Right cardiac atrium (tissue), 5 donors: ENCODE measurements at places on chromosomes 4 and X. TPM values are rescaled to one million over a fixed set of nuclear protein-coding genes. Genes with fewer than 3 reads are reported as not detected.

The ATOH1 gene
- 0.09 TPM for total RNA-seq

The IL2RG gene
- total RNA-seq: 0.88 TPM

The SMIM14 gene
- total RNA-seq: 23.1 TPM

The F9 gene
- total RNA-seq: not detected

The RPS3A gene
- total RNA-seq: 1,276 TPM

The MID1 gene
- 39.9 TPM for total RNA-seq

The USO1 gene
- 103 TPM for total RNA-seq

The SLC9A6 gene
- 19.8 TPM for total RNA-seq

The MAGEE1 gene
- 5.0 TPM for total RNA-seq

The ITIH6 gene
- total RNA-seq: not detected

The CYLC1 gene
- not detected for total RNA-seq

The NEIL3 gene
- 0.38 TPM for total RNA-seq

The CC2D2A gene
- total RNA-seq: 8.2 TPM

The TEX13C gene
- not detected for total RNA-seq

The MORF4L2 gene
- total RNA-seq: 269 TPM

The TAF7L gene
- not detected for total RNA-seq

The PAGE1 gene
- total RNA-seq: not detected

The TRIM60 gene
- total RNA-seq: not detected

The MANBA gene
- 31.2 TPM for total RNA-seq

The VEGFC gene
- 7.2 TPM for total RNA-seq

The USP17L11 gene
- not detected for total RNA-seq

The FAM9C gene
- not detected for total RNA-seq

The CAPN6 gene
- total RNA-seq: not detected

The NHS gene
- 1.6 TPM for total RNA-seq

The GLUD2 gene
- total RNA-seq: 1.2 TPM

The ANKRD37 gene
- 14.4 TPM for total RNA-seq

The MAGIX gene
- 14.8 TPM for total RNA-seq

The RTL9 gene
- 0.37 TPM for total RNA-seq

The COL25A1 gene
- 0.71 TPM for total RNA-seq

The PLA2G12A gene
- 57.1 TPM for total RNA-seq

The TCEAL2 gene
- 20.6 TPM for total RNA-seq

The PGK1 gene
- total RNA-seq: 475 TPM

The HSFX1 gene
- total RNA-seq: 3.1 TPM

The MAGED2 gene
- total RNA-seq: 110 TPM
